ENCODE measurements at places on chromosomes 1 and 21.

DNA sequence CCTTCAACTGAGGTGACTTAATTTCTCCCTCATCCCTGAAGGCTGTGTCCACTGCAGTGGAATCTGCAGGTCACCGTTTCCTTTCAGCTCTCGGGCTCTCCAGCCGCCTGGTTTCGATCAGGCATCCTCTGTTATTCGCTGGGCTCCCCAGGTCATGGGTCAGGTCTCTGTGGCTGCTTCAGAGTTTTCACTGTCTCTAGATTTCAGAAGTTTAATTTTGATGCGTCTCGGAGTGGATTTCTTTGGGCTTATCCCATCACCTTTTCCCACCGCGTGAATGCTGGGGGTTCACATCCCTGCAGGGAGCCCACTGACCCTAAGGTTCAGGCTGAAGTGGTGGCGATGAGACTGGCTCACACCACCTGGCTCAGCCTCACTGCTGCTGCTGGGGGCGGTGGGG is 3.3 kb downstream of the ACTRT2 start:
- DNase-seq: no peak

- no peak for DNase-seq
Observed at GRCh38 chr1:212689196-212689725, 10.4 kb downstream of the BATF3 start.

- DNase-seq: no peak
Observed at GRCh38 chr1:180175291-180175690, 20.6 kb downstream of the QSOX1 start.

DNA sequence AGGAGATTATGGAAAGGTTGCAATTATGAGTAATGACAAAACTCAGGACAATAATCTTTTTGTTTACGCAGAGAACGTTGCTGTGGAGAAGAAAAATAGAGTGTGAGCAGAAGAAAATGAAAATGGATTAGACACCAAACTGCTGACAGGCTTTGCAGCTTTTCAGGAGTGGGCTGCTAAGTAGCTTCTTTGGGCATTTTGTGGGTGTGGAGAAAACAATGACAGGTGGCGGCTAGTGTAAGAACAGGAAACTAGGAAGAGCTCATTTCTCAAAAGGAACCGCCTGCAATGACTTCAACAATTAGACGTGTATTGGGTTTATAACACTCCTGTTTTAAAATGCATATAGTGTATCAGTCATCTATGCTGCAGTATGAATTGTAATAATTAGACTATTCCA is 18.3 kb upstream of the PALMD start:
- DNase-seq: no peak

- no peak for DNase-seq
Observed at GRCh38 chr21:44508711-44509445, 31.1 kb downstream of the KRTAP10-1 start.

DNA sequence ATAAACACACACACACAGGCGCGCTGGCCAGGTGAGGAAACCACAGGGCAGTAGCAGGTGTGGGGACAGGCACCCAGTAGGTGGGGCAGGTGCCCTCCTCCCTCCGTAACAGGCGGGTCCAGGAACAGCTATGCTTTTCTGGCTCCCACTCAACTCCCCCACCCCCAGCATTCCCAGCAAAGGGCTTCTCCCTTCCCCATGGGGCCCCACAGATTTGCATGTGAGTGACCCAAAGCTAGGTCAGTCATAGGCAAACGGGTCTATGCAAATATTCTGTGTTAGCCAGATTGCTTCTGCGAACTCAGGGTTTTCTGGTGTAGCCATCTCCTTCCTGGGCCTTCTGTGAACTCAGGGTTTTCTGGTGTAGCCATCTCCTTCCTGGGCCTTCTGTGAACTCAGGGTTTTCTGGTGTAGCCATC is 114.2 kb downstream of the SIK1 start:
- no peak for DNase-seq

DNA sequence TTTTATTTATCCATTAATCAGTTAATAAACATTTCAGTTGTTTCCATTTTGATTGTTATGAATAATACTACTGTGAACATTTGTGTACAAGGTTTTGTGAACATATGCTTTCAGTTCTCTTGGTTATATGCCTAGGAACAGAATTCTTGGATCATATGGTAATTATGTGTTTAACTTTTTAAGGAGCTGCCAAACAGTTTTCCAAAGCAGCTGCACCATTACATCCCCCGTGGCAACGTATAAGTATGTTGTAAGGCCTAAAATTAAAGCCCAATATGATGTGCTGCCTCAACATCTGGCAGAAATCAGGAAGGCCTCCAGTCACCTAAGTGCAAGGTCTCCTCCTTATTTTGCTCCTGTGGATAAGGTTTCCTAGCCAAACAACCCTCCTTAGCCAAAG is 235.6 kb upstream of the CACYBP start:
- no peak for DNase-seq

DNA sequence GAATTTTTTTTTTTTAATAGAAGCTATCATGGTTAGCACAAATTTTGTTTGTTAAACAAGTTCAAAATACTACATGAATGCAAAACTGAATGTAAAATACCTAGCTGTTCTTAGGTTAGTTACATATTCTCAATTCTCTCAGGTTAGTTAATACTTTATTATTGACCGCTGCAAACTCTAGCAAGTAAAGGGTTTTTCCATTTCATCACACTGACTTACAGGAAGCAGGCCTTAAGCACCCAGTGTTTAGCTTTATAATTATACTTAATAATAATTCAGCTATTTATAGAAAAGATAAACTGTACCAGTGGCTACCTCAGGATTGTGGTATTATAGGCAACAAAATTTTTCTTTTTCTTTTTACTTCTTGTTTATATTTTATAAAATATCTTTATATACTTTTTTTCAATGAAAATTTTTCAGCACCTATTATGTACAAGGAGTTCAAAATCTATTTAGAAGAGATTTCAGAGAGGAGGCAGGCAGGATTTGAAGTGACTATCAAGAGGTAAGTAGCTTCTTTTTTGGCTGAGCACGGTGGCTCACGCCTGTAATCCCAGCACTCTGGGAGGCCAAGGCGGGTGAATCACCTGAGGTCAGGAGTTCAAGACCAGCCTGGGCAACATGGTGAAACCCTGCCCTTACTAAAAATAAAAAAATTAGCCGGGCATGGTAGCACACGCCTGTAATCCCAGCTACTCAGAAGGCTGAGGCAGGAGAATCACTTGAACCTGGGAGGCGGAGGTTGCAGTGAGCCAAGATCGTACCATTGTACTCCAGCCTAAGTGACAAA is 17.9 kb downstream of the PLPP3 start:
- DNase-seq: no peak
